ENCODE measurements at places on chromosomes 6 and 20. TPM values are rescaled to one million over a fixed set of nuclear protein-coding genes. Genes with fewer than 3 reads are reported as not detected.
A peak's percentile ranks its signal among the peaks of the same experiment; 100 is the strongest.

DNA sequence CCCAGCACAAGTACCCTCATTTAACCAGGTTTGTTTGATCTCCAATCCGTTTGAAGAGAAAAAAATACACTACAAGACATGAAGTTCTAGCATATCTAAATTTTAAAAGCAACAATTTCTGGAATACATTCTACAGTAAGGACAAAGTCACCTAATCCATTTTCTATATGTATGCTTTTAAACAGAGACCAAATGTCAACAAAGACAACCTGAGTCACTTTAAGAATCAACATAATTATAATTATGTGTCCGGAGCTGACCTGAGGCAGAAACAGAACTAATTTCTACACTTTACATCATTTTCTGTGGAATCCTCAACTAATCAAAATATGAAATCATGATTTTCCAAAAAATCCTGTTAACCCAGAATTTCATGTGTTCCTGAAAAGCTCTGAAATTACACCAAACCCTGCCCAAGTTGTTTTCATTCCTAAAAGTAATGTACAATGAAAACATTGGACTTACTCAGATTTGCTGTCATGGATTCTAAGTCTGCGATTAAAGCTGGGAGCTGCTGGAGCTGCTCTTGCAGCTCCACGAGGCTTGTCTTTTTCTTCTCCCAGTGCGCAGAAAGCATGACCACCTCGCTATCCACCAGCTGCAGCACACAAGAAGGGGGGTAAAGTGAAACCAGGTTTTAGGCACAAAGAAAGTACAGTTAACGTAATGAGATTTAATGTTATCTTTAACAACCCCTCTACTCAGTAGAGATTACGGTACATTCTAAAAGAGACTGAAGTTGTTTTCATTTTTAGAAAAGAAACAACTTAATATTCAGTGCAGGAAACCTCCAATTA, 35.8 kb downstream of the DTNBP1 start:
- no peak overlapping the region for H3K27ac ChIP-seq
- H3K4me3 ChIP-seq: no peak overlapping the region
- no peaks in the 10 kb centered on the region for H3K4me1 ChIP-seq
- H3K27me3 ChIP-seq: no peaks in the 10 kb centered on the region
- no peak for DNase-seq

DNA sequence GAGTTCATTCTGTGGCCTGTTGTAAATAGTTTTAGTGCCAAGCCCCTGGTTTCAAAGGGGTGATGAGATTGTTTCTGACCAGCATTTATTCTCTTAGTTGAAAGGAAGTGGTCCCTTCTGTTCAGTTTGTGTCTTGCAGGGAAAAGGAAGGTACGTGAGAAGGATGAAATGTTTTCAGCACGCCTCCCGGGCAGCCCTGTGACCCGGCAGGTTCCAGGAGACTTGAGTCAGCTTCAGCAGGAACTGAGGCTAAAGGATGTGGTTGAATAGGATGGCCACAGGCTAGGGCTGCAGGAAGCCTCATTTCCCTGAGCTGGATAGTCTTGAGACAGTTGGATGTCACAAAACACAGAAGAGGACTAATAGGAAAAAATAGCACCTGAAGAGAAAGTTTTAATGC, 132.4 kb upstream of the SYNDIG1 start:
- no peaks in the 10 kb centered on the region for H3K27me3 ChIP-seq
- H3K4me3 ChIP-seq: no peak overlapping the region
- no peak overlapping the region for H3K27ac ChIP-seq
- H3K4me1 ChIP-seq: no peaks in the 10 kb centered on the region

The BACH2 gene
- total RNA-seq: 26.4 TPM

- H3K4me3 ChIP-seq: no peak overlapping the region
- H3K27ac ChIP-seq: no peak overlapping the region
- H3K36me3 ChIP-seq: no peaks in the 10 kb centered on the region
- no peaks in the 10 kb centered on the region for H3K27me3 ChIP-seq
These were observed 159.2 kb downstream of the ANKRD60 start for GRCh38 chr20:58069207-58069606.

DNA sequence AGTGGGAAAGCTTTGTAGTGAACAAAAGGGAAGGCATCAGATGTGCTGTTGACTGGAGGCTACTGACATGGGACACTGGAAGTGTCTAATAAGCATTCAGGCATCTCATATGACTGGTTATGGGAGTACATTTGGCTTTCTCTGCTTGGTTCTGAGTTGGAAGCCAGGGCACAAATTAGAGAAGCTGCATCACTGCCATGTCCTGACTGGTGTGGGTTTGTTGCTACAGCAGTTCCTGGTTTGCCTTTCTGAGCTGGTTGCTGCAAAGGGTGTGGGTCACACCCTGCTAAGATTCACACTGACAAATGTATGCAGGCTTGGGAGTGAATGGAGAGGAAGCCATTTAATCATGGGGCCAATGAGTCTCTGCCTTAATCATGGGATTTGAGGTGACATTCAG, 36.2 kb upstream of the NANP start:
- H3K27me3 ChIP-seq: no peaks in the 10 kb centered on the region
- no peak overlapping the region for H3K4me3 ChIP-seq
- no peaks in the 10 kb centered on the region for H3K36me3 ChIP-seq
- H3K27ac ChIP-seq: no peak overlapping the region

GRCh38 chr6:72505446-72505845, 116.4 kb upstream of the KCNQ5 start:
- H3K36me3 ChIP-seq: no peaks in the 10 kb centered on the region
- H3K4me3 ChIP-seq: no peak overlapping the region
- no peaks in the 10 kb centered on the region for H3K4me1 ChIP-seq
- no peaks in the 10 kb centered on the region for H3K27me3 ChIP-seq
- DNase-seq: no peak

The MUCL3 gene
- not detected for total RNA-seq

GRCh38 chr6:5278047-5278446, 16.7 kb downstream of the FARS2 start:
- H3K4me1 ChIP-seq: no peaks in the 10 kb centered on the region
- no peak overlapping the region for H3K4me3 ChIP-seq
- no peak overlapping the region for H3K27ac ChIP-seq
- DNase-seq: no peak
- no peaks in the 10 kb centered on the region for H3K27me3 ChIP-seq

The HTR1B gene
- total RNA-seq: not detected

DNA sequence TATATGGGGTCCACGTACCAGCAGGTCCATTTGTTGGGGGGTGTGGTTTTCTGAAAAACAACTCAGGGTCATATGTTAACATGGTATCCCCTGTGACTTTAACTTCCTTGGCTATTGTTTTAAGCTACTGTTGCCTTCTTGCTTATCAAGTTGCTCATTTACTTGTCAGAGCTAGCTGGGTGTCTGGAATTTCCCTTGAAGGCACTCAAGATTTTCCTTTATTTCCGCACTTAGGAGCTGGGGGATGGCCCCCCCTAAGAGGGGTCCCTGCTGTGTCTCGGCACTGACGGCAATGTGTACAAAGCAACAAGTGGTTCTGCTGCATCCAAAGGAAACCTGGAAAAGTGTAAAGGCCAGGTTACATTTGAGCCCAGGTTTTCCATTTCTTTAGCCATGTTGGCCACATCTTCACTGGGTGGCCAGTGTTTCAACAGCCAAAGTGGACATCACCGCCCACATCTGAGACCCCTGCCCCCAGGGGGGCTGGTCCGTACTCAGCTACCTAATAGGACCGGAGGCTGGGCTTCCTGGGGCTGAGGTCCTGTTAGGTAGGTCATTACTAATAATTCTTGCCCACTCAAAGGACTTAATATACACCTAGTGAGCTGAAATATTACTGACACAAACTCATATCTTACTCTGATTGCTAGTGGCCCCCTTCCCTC, 24.8 kb upstream of the SYNDIG1 start:
- H3K4me1 ChIP-seq: no peaks in the 10 kb centered on the region
- DNase-seq: no peak
- no peak overlapping the region for H3K27ac ChIP-seq

DNA sequence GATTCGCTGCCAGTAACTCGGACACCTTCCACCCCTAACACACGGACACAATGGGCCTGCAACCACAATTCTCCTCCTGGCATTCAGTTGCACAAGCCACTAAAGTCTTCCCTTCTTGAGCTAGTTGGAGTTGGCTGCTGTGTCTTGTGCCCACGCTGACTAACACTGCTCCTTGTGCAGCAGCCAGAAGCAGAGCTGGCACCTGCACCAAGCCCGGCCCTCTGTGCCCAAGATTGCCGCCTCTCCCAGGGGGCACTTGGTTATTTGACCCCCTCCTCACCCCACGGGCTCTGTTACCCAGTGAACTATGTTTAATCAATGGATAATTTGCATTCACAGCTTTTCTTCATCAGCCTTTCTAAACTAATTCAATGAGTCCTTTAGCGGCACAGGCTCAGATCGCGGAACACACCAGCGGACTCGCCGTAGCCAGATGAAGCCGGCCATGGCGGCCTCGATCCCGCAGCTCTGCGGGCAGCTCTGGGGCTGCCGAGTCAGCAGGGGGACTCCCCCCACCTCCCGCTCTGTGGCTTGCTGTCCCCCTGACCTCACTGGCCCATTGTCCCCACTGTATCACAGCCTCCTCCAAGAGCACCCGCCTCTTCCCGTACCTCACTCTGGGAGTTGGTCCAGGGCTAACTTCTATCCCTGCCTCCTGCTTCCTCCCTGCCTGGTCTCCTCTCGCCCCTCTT, 94.8 kb upstream of the AFDN start:
- no peak overlapping the region for H3K4me3 ChIP-seq
- H3K27me3 ChIP-seq: no peaks in the 10 kb centered on the region
- no peak overlapping the region for H3K27ac ChIP-seq
- peak; percentile 34 for DNase-seq
- H3K36me3 ChIP-seq: no peaks in the 10 kb centered on the region
- peaks cover 6% of the 10 kb centered on the region for H3K4me1 ChIP-seq

- DNase-seq: no peak
- no peaks in the 10 kb centered on the region for H3K27me3 ChIP-seq
- H3K36me3 ChIP-seq: no peaks in the 10 kb centered on the region
- peak overlapping the region; percentile 47 for H3K4me3 ChIP-seq
These were observed 495 bp upstream of the ARMC2 start for GRCh38 chr6:108847738-108848115.

The SLC26A8 gene
- 1.7 TPM for total RNA-seq

DNA sequence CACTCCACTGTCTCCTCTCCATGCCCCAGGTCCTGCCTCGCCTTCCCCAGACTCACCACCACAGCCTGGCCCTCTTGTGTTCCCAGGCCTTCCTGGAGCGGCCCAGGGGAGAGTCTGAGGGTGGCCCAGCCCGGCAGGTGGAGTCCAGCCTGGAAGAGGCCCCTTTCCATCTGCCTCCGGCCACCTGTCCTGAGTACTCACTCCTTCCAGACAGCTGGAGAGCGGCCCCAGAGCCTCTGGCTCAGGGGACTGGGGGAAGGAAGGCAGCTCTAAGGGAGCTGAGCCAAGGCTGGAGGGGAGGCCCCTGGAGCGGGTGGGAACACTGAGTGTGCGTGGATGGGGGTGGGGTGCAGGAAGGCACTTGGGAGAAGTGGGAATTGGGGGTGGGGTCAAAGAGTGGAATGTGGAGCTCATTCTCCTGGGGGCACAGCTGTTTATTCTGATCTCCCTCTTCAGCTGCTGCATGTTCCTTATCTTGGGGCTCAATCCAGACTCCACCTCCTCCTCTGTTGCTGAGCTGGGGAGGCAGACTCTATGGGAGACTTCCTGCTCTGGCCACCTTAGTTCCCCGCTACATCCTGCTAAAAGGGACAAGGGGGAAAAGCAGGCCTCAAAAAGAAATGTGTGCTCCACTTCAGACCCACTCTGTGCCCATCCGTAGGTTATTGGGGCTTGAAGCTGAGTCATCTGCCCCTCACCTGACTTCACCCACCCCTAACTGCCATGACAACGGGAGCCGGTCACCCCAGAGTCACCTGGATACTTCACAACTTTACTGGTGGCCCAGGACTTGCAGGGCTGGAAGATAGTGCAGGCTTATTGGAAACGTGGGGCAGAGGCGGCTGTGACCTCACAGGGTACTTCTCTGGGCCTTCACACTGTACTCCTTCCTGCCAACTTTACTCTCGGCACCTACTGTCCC, 19.5 kb upstream of the TAF8 start:
- DNase-seq: no peak
- H3K27me3 ChIP-seq: no peaks in the 10 kb centered on the region
- H3K4me1 ChIP-seq: peaks cover 14% of the 10 kb centered on the region
- no peak overlapping the region for H3K4me3 ChIP-seq

DNA sequence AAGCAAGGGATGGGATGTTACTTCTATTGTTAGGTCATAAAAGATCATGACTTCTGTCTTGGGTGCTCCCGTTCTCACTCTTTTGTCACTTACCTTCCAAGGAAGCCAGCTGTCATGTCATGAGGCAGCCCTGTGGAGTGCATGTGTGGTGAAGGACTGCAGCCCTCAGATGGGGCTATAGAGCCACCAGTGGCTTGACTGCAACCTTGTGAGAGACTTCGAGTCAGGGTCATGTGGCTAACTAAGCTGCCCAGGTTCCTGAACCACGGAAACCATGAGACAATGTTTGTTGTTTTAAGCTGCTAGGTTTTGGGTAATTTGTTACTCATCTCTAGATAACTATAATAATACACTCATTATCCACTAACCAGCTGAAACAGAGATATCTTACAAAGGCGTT, 477.1 kb downstream of the BTBD3 start:
- no peaks in the 10 kb centered on the region for H3K36me3 ChIP-seq
- no peak overlapping the region for H3K27ac ChIP-seq

DNA sequence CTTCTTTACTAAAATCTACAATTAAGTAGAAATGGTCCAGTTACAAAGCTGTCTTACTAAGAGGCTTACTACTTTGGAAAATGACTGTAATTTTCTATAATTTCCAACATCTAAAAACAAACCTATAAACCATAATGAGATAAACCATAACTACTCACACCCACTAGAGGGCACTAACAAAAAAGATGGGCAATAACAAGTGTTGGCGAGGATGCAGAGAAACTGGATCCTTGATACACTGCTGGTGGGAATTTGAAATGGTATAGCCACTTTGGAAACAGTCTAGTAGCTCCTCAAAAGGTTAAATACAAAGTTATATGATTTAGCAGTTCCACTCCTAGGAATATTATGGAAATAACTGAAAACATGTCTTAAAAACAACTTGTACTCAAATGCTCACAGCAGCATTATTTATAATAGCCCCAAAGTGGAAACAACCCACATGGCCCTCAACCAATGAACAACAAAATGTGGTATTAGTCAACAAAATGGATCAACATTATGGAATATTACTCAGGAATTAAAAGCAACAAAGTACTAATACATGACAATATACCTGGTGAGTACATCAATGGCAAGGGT, 50.6 kb downstream of the GJA10 start:
- no peaks in the 10 kb centered on the region for H3K36me3 ChIP-seq
- H3K27me3 ChIP-seq: no peaks in the 10 kb centered on the region
- DNase-seq: no peak
- H3K4me3 ChIP-seq: no peak overlapping the region
- H3K27ac ChIP-seq: no peak overlapping the region

- no peak overlapping the region for H3K27ac ChIP-seq
- no peaks in the 10 kb centered on the region for H3K27me3 ChIP-seq
These were observed 94.1 kb downstream of the PRDM1 start for GRCh38 chr6:106180208-106180607.

The SAMD5 gene
- 13.3 TPM for total RNA-seq

GRCh38 chr6:13452346-13453117, 34.9 kb downstream of the GFOD1 start:
- no peak for DNase-seq
- H3K27ac ChIP-seq: peak overlapping the region; percentile 22

GRCh38 chr6:12490904-12491571, 200.9 kb downstream of the EDN1 start:
- no peak overlapping the region for H3K4me3 ChIP-seq
- H3K27me3 ChIP-seq: no peaks in the 10 kb centered on the region
- H3K4me1 ChIP-seq: no peaks in the 10 kb centered on the region
- no peak overlapping the region for H3K27ac ChIP-seq
- no peak for DNase-seq
- no peaks in the 10 kb centered on the region for H3K36me3 ChIP-seq

The SLC22A16 gene
- total RNA-seq: not detected

GRCh38 chr6:140871911-140872310, 1260.8 kb upstream of the GJE1 start:
- no peak overlapping the region for H3K27ac ChIP-seq
- H3K4me3 ChIP-seq: no peak overlapping the region
- H3K4me1 ChIP-seq: no peaks in the 10 kb centered on the region
- no peak for DNase-seq
